LNCaP clone FGC (cell line): ENCODE measurements at places on chromosomes 5 and 9.

DNA sequence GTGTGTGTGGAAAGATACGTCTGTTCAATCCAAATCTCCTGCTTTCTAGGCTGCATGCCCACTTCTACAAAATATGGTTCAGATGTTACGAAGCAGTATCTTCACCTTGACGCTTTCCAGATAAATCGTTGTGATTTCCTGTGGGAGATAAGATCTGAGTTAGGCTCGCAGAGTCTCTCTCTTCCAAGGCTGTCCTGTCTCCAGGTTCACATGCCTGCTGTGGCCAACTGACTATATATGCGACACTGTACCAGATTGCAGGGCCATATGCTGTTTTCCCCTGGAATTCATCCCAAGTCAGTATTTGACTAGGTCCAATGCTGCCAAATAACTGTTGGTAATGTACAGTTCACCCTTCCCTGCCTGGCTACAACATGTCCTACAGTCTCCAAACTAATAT, 47.9 kb downstream of the TMEM252 start:
- peak; percentile 99 for DNase-seq

GRCh38 chr9:21326526-21327139, 8.6 kb downstream of the KLHL9 start:
- no peak for DNase-seq

DNA sequence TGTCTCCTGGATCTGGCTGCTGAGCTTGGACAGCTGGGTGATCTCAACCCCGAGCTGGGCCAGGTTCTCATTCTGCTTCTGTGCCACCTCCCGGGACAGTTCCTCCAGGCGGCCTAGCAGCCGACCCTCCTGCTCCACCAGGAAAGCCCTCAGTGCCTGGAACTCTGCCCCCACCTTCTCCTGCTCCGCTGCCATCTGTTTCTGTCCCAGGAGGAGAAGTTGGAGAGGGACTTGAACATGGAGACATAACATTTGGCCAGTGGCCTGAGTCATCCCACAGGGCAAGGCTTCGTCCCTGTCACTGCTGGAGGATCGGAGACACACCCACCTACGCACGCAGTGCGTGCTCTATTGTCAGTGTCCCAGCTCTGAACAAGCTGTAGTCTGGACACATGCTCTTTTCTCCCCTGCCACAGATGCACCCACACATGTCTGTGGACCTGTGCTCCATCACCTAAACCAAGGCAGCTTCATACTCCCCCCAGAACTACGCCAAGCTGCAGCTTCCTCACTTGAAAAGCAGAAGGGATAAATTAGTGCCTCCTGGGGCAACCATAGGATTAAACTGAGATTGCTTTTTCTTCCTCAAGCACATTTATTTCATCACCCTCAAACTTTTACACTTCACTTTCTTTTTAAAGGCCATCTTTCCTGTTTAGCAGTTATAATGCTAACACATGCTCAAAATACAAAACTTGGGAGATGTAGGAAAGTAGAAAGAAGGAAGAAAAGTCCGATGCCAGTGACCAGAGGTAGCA, 4.9 kb downstream of the TRIM7 start:
- no peak for DNase-seq

GRCh38 chr9:36039121-36039520, 2.4 kb downstream of the RECK start:
- no peak for DNase-seq

DNA sequence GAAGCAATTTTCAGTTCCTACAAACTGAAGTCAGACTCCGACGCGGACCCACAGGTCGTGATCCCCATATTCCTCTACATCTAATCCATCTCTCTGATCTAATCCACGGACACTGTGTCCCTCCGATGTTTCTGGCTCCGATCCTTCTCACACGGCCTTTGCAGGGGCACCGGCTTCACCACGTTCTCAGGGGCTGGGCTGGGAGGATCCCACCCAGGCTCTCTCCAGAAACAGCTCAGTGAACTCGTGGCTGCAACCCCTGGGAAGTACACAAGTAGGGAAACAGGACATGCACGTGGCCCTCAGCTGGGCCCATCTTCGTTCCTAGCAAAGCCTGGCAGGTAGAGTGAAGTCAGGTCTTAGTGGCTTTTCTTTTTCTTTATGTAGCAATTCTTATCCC, 49.1 kb upstream of the OLFM1 start:
- DNase-seq: no peak

DNA sequence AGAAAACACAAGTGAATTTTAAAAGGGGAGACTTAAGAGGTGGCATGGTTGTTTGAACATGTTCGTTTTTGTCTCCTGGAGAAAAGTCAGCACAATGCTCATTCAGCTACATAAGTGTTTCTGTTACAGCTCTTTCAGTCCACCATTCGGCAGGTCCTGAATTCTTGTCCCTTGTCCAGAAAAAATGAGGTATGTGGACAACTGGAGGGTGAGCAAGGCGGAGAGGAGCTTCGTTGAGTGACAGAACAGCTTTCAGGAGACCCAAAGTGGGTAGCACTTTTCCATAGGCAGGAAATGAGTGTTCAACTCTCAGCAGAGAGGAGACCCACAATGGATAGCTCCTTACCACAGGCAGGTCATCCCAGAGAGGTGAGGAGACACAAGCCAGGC, 4.9 kb downstream of the PDCD1LG2 start:
- DNase-seq: no peak

DNA sequence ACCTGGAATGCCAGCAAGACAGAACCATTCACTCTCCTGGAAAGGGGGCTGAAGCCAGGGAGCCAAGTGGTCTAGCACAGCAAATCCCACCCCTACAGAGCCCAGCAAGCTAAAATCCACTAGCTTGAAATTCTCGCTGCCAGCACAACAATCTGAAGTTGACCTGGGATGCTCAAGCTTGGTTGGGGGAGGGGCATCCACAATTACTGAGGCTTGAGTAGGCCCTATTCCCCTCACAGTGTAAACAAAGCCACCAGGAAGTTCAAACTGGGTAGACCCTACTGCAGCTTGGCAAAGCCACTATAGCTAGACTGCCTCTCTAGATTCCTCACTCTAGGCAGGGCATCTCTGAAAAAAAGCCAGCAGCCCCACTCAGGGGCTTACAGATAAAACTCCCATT, 17.3 kb downstream of the RIGI start:
- DNase-seq: no peak

- peak; percentile 34 for DNase-seq
Measured at GRCh38 chr9:128321879-128322403, 306 bp downstream of the TRUB2 start.

GRCh38 chr9:14165376-14166035, 148.4 kb downstream of the NFIB start:
- no peak for DNase-seq

DNA sequence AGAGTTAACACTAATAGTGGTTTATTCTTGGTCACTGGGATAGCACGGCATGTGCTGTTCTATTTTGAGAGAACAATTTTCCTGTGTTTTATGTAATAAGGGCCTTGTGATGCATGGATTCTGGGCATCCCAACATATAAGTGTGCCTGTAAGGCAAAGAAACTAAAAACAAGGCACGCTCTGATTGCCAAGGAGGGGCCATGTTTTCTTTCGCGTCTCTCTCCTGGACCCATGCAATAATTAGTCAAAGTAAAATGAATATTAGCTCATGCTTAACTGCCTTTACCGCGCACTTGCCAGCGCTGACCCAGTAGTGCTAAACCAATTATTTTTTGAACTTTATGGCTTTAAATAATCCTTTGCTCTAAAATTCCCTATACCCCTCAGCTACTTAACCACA, 140.9 kb downstream of the PSAT1 start:
- DNase-seq: no peak

- DNase-seq: peak; percentile 23
Measured at GRCh38 chr9:79858508-79858907, 286.7 kb downstream of the TLE4 start.

- DNase-seq: no peak
Measured at GRCh38 chr9:90103771-90104170, 499.0 kb downstream of the GADD45G start.

- DNase-seq: no peak
Measured at GRCh38 chr5:54295651-54296276, 14.6 kb downstream of the ARL15 start.

- no peak for DNase-seq
Measured at GRCh38 chr9:137270929-137271695, 6.4 kb upstream of the TOR4A start.

DNA sequence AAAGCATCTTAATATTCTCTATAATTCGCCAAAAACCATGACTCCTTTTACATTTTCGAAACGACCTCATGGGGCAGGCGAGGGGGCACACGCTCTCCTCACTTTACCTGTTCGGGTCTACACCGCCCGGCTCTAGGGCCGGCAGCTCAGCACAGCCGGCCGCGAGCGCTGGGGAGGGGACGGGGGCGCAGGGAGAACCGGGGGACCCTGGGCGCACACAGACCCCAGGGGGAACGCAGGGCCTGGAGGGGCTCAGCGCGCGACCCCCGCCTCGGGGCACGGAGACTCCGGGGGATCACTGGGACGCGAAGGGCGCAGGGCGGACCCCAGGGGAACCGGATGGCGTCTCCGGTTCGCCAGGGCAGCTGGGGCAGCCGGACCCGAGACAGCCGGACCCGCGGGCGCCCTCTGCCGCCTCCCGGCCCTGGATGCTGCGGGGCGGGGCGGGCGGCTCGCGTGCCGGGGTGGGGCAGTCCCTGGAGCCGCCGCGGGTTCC, at the start of gene AHRR:
AHRR (plus strand) TSS at position 485 of the 496 bp plus-strand sequence. CDS start 22,189 bp downstream, outside the sequence.
- no peak for DNase-seq

DNA sequence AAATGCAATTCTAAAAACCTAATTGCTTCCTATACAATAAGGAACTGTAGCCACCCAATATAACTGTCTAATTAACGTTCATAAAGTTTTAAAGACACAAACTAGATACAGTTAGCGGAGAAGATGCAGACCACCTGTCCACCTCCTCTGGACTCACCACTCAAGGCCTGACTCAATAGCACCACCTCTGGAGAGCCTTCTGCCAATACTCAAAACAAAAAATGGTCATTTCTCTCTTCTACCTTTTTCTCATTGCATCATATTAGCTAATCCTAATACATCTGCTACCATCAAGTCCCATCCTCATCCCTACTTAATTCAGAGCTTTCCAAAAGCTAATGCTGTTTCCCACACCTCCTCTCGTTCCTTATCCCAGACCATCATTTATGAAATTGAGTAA, 159.9 kb downstream of the MLLT3 start:
- DNase-seq: no peak

GRCh38 chr5:181187500-181188213, 17.3 kb downstream of the TRIM7 start:
- peak; percentile 80 for DNase-seq

DNA sequence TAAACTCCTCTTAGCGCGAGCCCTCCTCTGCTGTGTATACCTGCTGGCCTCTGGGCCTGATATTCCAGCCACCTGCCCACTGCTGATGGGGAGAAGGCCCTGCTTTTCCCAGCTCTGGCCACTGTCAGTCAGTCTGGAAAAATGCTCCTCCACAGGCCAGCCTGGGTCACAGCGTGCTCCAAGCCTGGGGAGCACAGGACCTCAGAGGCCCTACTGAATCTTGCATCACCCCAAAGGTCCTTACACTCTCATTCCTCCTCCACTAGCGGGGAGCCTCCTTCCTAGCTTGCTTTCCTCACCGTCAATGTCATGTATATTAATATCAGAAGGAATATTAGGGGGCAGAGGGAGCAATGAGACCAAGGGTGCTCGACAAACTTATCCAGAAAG, 73.7 kb downstream of the SHB start:
- no peak for DNase-seq

DNA sequence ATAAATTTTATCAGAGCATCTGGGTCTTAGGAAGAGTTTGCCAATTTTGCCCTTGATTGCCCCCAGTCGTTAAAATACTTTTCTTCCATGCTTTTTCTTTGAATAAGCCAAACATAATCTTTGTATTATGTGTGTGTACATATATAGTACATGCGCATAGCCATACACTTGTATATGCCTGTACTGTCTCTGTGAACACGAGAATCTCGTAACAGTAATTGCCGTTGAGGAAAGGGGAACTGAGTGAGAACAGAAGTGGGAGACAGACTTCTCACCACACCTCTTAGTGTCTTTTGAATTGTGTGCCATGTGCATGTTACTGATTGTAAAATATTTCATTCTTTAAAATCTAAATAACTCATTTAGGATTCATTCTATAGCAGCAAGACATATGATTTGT, 79.6 kb upstream of the GRHPR start:
- DNase-seq: no peak

GRCh38 chr9:122320413-122320881, 50.4 kb upstream of the PTGS1 start:
- no peak for DNase-seq

- DNase-seq: no peak
Measured at GRCh38 chr5:90220554-90220953, 189.0 kb downstream of the CETN3 start.

DNA sequence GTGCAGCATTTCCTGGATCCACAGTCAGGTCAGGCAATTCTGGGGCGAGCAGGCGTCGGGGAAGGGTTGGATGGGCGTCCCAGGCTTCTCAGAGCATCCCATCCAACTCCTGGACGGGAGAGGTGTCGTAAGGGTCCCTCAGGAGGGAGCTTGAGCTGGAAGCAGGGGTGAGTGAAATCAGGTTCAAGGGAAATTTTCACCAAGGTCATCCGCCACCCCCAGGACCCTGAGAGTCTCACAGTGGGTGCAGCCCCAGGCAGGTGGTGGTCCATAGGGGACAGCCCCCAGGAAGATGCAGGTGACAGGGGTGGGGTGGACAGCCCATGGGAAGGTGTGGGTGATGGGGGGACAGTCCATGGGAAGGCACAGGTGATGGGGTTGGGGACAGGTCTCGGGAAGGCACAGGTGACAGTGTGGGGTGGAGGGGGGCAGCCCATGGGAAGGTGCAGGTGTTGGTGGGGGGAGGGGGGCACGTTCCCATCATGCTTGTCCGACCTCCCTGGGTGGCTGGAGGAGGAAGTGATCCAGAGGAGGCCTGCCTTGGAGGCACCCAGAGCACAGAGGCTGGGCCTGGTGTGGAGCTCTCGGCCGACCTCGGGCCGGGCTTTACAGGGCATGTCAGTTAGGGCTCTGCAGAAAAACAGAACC, 48.9 kb downstream of the AHRR start:
- no peak for DNase-seq

DNA sequence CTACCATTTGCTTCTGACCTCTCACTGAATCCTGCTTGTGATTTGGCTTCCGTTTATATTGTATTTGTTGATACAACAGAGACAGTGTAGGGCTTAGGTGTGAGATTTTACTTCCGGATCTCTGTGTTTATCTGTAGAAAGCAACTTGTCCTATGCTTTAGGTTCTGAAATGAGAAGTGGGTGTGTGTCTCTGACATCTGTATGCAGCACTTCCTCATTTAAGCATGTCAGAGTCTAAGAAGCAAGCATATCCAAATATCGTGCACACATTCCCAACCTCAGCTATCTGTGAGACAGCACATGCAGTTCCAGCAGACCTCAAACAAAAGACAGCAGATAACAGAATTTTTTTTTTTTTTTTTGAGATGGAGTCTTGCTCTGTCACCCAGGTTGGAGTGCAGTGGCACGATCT, 16.3 kb downstream of the KLF9 start:
- no peak for DNase-seq

- no peak for DNase-seq
Measured at GRCh38 chr9:128104171-128104618, 23.3 kb downstream of the PTGES2 start.

- DNase-seq: peak; percentile 86
Measured at GRCh38 chr5:96157841-96158291, 196.2 kb upstream of the ELL2 start.
